H9 (cell line): ENCODE measurements at places on chromosomes 16 and 17. TPM values are rescaled to one million over a fixed set of nuclear protein-coding genes. Genes with fewer than 3 reads are reported as not detected.

Gene RAB11FIP4
- 25.7 and 26.1 TPM in 2 replicates for total RNA-seq

Gene KRT25
- total RNA-seq: not detected in 2 replicates

Gene RASD1
- 5.7 and 6.8 TPM in 2 replicates for total RNA-seq

Gene TP53TG3D
- total RNA-seq: not detected in 2 replicates

Gene PLLP
- 1.8 and 2.0 TPM in 2 replicates for total RNA-seq

Gene GINS2
- total RNA-seq: 52.7 and 53.2 TPM in 2 replicates

Gene CPNE2
- 8.0 and 8.1 TPM in 2 replicates for total RNA-seq

Gene CFAP20
- total RNA-seq: 60.4 and 61.8 TPM in 2 replicates

Gene SLC38A8
- total RNA-seq: 0.35 TPM in 1 of 2 replicates, not detected in the other

Gene SHISA9
- total RNA-seq: 7.0 and 8.6 TPM in 2 replicates

Gene SLC47A1
- 2.0 and 4.0 TPM in 2 replicates for total RNA-seq

Gene VMO1
- 0.31 TPM in 1 of 2 replicates, not detected in the other for total RNA-seq

Gene MEIOC
- 2.7 and 3.0 TPM in 2 replicates for total RNA-seq

Gene TPSG1
- total RNA-seq: not detected in 2 replicates

Gene MPP3
- total RNA-seq: 5.7 and 6.9 TPM in 2 replicates

Gene SEPHS2
- total RNA-seq: 52.6 and 54.1 TPM in 2 replicates

Gene GUCY2D
- 0.15 and 0.35 TPM in 2 replicates for total RNA-seq

Gene EVPL
- 0.48 and 0.53 TPM in 2 replicates for total RNA-seq

Gene NRN1L
- total RNA-seq: 2.0 and 2.7 TPM in 2 replicates

Gene KRTAP4-4
- not detected in 2 replicates for total RNA-seq

Gene RILP
- total RNA-seq: 5.4 and 6.0 TPM in 2 replicates

Gene P2RX1
- 0.09 TPM in 1 of 2 replicates, not detected in the other for total RNA-seq

Gene GNG13
- not detected in 2 replicates for total RNA-seq

Gene ITGAD
- total RNA-seq: not detected in 2 replicates
